ENCODE measurements at places on chromosomes 7 and 10. TPM values are rescaled to one million over a fixed set of nuclear protein-coding genes. Genes with fewer than 3 reads are reported as not detected.

DNA sequence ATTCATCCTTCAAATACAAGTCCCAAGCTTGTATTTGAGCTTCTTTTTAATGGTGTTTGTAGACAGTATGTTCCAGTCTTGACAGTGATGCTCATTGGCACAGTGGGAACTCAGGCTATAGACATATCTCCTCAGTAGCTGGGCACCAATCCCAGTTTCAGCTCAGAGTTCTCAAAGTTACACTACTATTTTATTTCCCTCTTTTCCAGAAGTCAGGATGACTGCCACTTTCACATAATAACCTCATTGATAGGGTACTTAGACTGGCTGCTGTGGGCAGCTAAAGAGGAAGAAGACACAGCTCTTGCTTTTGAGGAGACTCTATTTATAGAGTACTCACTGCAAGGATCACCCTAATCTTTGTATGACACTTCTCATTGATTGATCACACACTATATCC, 2.4 kb downstream of the GBF1 start:
- no peaks in the 10 kb centered on the region for H3K27me3 ChIP-seq
- no peak overlapping the region for H3K4me3 ChIP-seq
- peaks cover 2% of the 10 kb centered on the region for H3K36me3 ChIP-seq
- H3K4me1 ChIP-seq = peaks cover 50% of the 10 kb centered on the region

DNA sequence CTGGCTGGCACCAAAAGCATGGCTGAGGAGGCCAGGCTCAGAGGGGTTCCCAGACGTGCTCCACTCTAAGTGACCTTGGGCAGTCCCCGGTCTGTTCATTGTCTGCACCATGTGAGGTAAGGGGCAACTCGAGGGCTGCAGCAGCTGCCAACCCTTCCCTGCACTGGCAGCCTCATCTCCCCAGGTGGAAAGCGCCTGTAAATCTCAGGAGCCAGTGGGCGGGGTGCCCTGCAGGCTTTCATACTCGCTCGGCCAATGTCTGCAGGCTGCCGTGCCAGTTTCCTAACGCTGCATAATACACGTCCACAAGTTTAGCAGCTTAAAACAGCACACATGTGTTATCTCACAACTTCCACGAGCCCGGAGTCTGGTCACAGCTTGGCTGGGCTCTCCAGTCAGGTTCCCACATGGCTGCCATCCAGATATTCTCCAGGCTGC, 12.6 kb upstream of the GDF10 start:
- no peaks in the 10 kb centered on the region for H3K36me3 ChIP-seq
- no peak overlapping the region for H3K4me3 ChIP-seq
- H3K27me3 ChIP-seq = no peaks in the 10 kb centered on the region

- H3K36me3 ChIP-seq = no peaks in the 10 kb centered on the region
- no peak for DNase-seq
- H3K27ac ChIP-seq = no peak overlapping the region
- H3K27me3 ChIP-seq = no peaks in the 10 kb centered on the region
- no peak overlapping the region for H3K4me3 ChIP-seq
Observed at GRCh38 chr10:103457176-103457712, 1.5 kb downstream of the CALHM1 start.

CDH23 gene
- total RNA-seq = 28.5 TPM

- H3K4me1 ChIP-seq = peaks cover 7% of the 10 kb centered on the region
- no peak overlapping the region for H3K27ac ChIP-seq
Observed at GRCh38 chr7:70738151-70738885, 393.6 kb upstream of the GALNT17 start.

DNA sequence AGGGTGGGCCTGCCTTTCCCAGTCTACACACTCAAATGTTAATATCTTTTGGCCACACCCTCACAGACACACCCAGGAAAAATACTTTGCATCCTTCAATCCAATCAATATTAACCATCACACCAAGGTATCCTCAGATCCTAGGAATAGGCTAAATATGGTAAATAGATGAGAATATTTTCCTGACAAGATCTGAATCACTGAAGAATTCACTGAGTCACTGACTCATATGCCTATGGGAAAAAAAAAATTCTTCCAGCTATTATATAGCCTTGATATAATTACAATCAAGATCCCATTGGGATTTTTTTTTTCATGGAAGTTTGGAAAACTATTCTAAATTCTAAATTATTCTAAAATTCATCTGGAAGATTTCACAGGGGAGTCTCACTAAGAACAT, 65.8 kb downstream of the INHBA start:
- no peak for DNase-seq
- H3K27ac ChIP-seq = no peak overlapping the region
- H3K27me3 ChIP-seq = no peaks in the 10 kb centered on the region
